ENCODE measurements at places on chromosomes 1 and 21.

- peak; percentile 49 for DNase-seq
Measured at GRCh38 chr1:99943223-99943794, 26.5 kb upstream of the SLC35A3 start.

DNA sequence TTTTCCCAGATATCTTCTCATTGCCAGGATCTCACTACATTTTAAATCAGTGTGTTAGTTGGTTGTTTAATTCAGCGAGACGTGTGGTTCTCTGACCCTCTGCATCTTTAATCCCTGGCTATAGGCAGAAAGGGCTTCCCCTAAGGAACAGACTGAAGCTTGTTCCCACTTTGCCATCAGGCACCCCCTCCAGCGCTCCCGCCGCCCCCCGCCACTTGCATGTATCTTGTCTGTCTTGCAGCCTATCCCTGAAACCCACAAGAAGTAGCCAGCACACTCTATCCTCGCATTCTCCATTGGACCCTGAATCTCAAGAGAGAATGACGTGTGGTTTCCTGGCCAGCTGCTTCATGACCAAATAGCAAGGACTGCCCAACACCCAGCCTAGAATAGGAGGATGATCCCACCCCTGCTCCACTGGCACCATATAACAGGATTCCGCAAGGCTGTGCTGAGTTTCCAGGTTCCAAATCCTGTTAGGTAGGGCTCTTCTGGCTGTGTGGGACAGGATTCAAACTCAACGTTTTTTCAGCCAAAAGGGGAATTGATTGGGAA lies 7.8 kb downstream of the CLDN19 start:
- no peak for DNase-seq

DNA sequence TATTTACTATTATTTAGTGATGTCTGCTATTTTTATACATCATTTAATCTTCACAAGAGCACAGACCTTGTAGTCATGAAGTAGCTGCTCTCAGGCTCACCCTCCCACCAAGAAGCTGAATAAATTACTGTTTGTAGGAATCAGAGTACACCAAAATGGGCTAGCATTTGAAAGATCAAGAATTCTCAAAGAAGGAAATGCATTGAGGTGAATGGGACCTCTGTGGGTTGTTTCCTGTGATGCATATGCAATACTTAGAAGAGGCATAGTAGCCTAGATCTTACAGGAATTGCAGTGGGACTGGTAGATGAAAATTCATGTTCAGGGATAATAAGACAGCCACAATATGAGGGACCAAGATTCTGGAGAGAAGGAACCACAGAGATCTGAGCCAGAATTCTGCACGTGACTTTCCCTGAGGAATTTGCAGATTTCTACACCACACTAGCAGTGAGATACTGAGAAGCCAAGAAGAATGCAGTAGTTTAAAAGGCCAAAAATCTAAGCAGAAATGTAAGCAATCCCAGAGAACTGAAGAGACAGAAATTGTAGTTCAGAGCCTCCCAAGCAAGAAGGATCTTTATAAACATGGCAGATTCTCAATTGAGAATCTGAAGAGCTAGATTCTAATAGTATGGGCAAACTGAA lies 307.0 kb downstream of the ST6GALNAC3 start:
- DNase-seq: no peak

GRCh38 chr1:81554108-81554507 lies 246.6 kb upstream of the ADGRL2 start:
- DNase-seq: peak; percentile 60

- DNase-seq: no peak
Measured at GRCh38 chr1:80579055-80579454, 1221.7 kb upstream of the ADGRL2 start.

- no peak for DNase-seq
Measured at GRCh38 chr1:231040019-231040799, at the start of gene FAM89A. Gene FAM89A (minus strand): TSS chr1:231040254. CDS start chr1:231040211, 43 bp downstream.

DNA sequence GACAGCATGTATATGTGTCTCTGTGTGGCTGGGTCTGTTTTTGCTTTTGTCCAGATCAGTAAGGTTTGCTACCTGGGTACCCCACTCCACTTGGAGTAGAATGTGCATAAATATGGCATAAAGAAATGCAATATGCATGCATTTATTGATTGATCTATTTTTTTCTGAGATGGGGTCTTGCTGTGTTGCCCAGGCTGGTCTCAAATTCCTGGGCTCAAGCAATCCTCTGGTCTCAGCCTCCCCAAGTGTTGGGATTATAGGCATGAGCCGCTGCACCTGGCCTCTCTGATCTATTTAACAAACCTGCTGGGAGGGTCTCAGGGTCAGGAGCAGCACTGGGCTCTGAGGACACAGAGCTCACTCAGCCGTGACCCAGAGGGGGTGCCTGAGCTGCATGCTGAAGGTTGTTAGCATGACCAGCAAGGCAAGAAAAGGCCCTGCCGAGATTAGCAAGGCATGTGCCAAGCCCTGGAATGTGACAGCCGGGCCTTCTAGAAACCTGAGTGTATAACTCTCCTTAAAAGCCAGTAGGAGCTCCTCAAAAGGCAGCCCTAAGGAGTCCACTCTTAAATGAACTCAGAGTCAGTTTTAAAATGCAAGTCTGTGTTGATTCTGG lies 22.5 kb downstream of the PCSK9 start:
- no peak for DNase-seq

GRCh38 chr1:55155522-55155921 lies 59.6 kb downstream of the USP24 start:
- peak; percentile 4 for DNase-seq

- DNase-seq: no peak
Measured at GRCh38 chr1:30627994-30628393, 95.4 kb downstream of the MATN1 start.

- no peak for DNase-seq
Measured at GRCh38 chr1:178684542-178685000, 40.5 kb upstream of the RALGPS2 start.

- DNase-seq: no peak
Measured at GRCh38 chr1:222182641-222183040, 365.3 kb downstream of the HHIPL2 start.

GRCh38 chr1:186236921-186237320 lies 138.1 kb downstream of the TPR start:
- DNase-seq: no peak

DNA sequence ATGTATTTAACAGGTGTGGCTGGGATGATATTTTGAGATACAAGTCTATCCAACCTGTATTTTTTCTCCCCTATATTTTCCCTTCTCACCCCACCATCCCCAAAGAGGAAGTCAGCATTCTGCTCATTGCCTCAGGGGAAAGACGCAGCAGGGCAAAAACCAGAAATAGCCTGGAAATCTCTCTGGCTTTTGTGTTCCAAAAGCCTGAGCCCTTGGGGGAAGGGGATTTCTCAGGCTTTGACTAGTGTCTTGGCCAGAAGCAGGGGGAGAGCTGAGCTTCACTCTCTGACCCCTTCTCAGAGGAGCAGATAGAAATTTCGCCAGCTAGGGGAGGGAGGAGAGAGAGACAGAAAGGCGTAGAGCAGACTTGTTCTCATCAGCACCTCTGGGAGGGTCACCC lies 244.7 kb downstream of the RRAGC start:
- DNase-seq: no peak

DNA sequence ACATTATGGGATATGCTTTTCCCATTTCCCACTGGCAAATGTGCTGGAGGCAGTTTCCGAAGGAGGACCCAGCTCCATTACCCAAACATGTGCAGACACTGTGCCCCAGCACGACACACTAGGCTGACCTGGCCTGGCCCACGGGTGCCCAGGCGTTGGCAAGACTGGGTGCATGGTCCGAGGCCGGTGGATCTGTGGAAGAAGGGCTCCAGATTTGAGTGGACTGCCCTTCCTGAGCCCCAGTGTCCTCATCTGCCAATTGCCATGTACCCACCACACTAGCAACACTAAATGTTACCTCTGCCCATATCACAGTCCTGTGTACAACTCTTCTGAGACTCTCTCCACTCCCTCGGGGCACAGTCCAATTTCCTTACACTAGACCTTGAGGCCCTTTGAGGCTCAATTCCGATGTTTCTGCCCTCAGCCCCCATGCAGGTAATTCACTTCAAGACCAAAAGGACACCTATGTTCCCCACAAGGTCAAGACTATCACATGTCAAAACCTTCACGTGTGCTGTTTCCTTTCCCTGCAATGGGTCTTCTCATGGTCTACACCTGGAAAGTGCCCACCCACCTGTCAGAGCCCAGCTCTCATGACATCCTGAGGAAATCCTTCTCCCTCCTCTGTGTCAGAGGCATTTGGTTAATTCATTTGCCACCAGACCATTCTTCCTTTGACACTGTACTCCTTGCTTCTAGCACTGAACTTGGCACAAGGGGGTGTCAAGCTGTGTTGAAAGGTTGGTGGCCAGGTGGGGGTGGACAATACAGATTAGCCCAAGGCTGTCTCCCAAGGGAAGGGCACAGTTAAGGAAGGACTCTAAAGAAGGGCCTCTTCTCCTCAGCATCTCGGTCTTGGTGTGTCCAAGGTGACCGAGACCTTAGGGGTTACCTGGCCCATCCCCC lies 124.9 kb downstream of the DMRTB1 start:
- no peak for DNase-seq

DNA sequence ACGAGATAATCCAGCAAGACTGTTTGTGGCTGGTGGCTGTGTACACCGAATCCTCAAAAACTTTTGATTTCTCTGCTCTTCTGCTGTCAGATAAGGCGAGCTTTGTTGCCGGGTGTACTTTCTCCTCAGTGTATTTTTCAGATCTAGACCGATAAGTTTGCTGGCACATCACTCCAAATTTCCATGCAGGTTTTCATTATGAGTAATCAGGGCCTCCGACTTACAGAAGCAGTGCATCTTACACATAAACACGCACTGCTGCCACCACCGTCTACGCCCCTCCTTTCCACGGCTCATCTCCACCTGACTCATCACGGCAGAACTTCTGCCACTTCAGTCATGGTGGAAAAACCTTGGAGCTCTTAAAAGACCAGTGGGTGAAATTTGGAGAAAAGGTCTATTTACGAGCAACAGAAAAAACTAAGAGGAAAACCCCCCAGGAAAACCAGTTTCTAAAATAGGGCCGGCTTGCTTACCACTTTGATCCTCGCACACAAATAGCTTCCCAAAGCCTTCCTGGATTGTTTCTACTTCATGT lies 7.7 kb downstream of the ZBTB21 start:
- no peak for DNase-seq

DNA sequence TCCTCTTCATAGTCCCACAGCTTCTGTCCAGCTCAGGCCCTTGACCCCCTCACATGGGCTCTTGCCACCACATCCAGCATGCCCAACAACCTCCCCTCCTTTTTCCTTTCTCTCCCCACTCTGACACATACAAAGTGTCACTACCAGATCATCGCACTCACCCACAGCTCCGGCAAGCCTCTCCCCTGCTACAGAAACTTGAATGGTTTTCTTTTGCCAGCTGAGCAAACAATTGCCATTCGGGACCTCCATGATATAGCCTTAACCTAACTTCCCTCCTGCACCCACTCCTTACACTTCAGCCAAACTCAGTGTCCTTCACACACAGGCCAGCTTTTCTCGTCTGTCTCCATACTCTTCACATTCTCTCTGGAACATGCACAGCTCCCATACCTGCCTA lies 43.3 kb downstream of the MAB21L3 start:
- DNase-seq: no peak

GRCh38 chr21:35149698-35150097 lies 100.6 kb upstream of the RUNX1 start:
- no peak for DNase-seq

- DNase-seq: no peak
Measured at GRCh38 chr1:186154651-186155050, 220.4 kb downstream of the TPR start.

DNA sequence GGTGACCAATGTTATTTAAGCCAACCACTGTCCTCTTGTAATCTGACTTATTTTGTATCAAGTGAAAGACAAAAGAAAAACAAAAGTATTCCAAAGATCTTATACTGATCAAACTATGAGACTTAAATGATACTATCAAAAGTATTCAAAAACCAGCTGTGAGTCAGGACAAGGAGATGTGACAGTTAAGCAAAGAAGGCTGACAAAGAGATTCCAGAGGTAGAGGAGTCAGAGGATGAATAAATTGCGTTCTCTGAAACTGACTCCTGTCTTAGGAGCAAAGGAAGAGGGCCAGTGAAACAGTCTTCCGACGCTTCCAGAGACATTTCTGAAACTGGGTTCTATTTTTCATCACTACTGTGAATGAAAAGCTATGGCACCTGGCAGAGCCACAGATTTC lies 20.9 kb downstream of the TMEM50B start:
- DNase-seq: no peak

DNA sequence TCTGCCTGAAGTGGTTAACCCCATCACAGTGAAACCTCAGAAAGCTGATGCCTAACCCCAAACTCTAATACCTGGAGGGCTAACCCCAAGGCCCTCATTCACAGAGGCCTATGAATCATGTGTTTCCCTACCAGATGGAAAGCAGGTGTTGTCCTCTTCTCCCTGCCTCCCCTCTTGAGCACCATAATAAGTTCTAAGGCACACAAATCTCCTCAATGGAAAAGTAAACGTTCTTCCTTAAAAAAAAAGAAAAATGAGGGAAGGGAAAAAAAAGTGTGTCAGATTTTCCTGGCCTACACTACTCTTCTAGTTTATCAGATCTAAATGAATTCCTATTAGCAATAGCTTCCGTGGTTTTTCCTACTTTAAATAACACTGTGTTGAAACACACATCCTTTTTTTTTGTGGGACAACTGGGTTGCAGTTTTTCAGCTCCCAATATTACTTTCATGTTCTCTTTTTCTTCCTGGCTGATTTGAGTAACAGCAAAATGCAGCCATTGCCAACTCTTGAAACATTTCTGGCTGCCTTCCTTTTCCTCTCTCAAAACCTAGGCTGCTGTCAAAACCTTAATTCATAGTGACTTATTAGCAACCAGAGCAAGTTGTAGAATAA lies 43.2 kb downstream of the SLC44A3 start:
- DNase-seq: no peak

GRCh38 chr1:20184997-20185833 lies 681 bp upstream of the UBXN10 start:
- no peak for DNase-seq

DNA sequence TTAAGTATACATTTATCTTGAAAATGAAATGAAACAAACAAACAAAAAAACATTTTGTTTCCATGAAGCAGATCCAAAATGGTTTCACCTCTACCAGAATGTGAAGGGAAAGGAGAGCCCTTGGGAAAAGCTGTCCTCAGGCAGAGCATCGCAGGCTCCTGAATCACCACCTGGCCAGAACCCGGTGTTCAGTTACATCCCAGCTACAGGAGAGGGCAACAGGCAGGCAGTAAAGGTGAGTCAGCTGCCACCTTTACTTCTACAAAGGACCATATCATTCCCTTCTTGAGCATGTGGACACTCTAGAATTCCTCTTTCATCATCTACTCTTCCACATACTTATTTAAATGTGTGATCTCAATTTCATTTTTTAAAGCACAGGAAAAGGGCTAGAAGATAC lies 151.2 kb downstream of the PIGK start:
- DNase-seq: no peak

GRCh38 chr1:20615946-20616846 lies 17.1 kb upstream of the PINK1 start:
- no peak for DNase-seq

- DNase-seq: no peak
Measured at GRCh38 chr1:180923021-180923841, 10.5 kb downstream of the KIAA1614 start.
